Activated naive CD8-positive, alpha-beta T cell treated with anti-CD3 and anti-CD28 coated beads for 36 hours (primary cell): ENCODE measurements at places on chromosomes 11 and 22. TPM values are rescaled to one million over a fixed set of nuclear protein-coding genes. Genes with fewer than 3 reads are reported as not detected.

DNA sequence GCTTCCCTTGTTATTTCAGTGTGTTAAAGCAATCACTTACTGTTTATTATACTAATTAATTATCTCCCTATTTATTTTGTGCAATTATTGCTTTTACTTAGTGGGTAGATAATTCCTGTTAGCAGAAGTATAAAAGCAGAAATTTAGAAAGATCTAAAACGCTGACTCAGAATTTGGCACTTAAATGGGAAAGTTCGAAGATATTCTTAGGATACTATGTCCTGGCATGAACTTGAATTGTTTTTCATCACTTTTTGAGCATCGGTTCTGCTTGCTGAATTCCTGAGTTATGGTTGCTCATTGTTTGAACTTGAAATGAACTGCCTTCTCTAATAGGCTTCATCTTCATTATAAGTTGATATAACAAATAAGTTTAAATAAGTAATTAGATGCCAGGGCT lies 325.4 kb downstream of the JRKL start:
- H3K4me3 ChIP-seq: no peak overlapping the region
- no peaks in the 10 kb centered on the region for H3K27me3 ChIP-seq
- H3K4me1 ChIP-seq: no peaks in the 10 kb centered on the region
- no peaks in the 10 kb centered on the region for H3K36me3 ChIP-seq
- DNase-seq: no peak

DNA sequence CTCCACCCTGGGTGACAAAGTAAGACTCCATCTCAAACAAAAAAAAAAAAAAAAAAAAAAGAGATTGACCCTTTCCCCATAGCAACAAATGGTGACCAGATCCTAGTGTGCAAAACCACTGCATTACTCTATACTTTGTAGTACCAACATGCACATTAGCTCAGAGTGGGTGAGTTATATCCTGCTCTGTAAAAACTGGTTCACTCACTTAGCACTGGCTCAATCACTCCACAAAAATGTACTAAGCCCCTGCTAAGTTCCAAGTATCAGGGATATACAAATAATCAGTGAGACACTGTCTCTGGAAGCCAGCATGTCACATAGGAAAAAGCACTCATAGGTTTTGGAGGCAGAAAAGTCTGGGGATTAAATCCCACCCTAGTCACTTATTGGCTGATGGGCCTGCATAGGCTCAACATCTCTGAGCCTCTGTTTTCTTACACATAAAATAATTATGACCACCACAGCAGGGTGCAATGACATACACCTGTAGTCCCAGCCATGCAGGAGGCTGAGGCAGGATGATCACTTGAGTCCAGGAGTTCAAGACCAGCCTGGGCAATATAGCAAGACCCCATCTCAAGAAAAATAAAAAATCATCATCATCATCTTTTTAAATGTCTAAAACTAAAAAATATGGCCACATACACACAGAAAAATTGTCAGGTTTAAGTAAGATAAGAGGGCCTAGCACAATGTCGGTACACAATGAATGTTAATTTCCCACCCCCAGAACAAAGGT lies 11.9 kb downstream of the FAM168A start:
- peaks cover 1% of the 10 kb centered on the region for H3K36me3 ChIP-seq
- no peak overlapping the region for H3K4me3 ChIP-seq
- H3K27me3 ChIP-seq: no peaks in the 10 kb centered on the region
- H3K4me1 ChIP-seq: peaks cover 11% of the 10 kb centered on the region
- DNase-seq: no peak
- H3K27ac ChIP-seq: no peak overlapping the region

DNA sequence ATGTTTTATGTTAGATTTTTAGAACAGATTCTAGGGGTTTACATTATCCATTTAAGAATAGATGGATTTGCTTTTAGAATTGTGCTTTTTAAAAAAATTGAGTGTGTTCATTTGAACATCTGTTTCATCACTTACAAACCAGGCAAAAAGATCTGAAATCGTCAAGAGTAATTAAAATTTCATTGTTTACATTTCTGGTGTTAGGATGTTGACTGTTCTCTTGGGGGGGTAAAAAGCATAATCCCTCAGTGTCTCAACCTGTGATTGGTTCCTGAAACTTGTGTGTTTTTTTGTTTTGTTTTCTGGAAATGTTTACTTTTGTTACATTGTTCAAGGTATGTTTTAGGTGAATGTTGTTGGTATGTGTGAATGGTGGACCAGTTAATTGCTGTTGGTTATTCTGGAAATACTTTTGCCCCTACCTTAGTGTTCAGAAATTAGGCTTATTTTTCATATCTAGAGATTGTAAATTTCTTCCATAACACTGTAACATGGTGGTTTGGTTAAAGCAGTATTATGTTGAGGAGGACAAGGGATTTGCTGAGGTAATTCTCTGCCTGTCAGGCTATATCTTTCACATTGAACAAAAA lies 4.8 kb downstream of the PCF11 start:
- no peak for DNase-seq
- peak overlapping the region; percentile 59 for H3K4me3 ChIP-seq
- H3K27me3 ChIP-seq: no peaks in the 10 kb centered on the region
- H3K27ac ChIP-seq: peak overlapping the region; percentile 75
- peaks cover 53% of the 10 kb centered on the region for H3K4me1 ChIP-seq

IFITM10 gene
- total RNA-seq: not detected

DNA sequence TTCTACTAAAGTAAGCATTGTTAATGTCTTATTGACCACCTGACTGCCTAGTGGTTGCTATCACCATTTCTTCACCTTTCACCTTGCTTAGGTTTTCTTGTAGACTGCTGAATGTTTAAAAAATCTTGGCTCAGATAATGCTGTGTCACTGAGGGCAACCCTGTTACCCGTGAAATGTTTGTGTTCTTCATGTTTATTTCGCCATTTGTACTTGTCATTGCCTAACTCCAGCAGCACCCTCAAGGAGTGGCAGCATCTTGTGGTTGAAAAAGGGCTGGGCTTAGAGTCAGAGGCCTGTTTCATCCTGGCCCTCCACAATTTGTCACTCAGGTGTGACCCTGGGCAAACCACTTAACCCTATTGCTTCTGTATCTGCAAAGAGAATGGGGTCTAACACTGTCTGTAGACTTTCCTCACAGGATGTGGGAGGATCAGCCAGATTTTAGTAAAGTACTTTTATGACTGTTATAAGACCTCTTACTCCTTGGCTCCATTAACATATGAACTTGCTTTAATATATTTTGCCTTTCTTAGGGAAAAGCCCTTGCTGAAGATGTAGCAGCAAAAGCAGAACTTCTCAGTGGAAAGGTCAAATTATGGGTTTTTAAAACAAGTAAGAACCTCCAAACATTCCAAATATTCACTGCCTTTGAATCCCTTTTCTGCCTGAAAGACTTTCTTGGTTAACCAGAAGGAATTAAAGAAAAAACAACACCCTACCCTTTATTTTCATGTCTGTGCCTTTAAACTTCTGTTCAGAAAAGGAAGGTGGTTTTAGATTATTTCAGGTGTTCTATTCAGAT lies 154.5 kb upstream of the C11orf87 start:
- H3K4me1 ChIP-seq: no peaks in the 10 kb centered on the region
- H3K4me3 ChIP-seq: no peak overlapping the region
- no peaks in the 10 kb centered on the region for H3K27me3 ChIP-seq

CCDC87 gene
- 0.23 TPM for total RNA-seq

OR52N4 gene
- 0.40 TPM for total RNA-seq

DNA sequence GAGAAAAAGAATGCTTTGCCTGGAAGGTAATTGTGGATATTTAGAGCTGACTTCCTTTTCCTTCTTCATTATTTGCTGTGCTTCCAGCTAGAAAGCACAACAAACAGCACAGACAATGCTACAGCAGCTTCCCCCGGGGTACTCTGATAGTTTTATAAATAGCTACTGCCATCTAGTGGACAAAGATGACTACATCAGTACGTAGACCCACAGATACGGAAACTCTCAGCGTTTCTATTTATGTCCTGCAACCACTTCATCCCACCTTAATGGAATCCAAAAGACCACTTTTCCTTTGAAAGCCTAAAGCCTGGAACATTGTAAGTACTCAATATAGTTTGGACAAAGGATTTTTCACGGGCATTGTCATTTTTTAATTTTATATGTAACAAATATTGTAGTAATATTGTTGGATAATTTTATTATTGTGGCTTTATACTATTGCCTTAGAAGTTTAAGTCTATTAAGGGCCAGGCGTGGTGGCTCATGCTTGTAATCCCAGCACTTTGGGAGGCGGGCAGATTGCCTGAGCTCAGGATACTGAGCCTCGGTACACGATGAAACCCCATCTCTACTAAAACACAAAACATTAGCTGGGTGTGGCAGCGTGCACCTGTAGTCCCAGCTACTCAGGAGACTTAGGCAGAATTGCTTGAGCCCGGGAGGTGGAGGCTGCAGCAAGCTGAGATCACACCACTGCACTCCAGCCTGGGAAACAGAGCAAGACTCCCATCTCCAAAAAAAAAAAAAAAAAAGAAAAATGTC lies 7.5 kb downstream of the HSPA8 start:
- H3K36me3 ChIP-seq: peaks cover 44% of the 10 kb centered on the region
- H3K27me3 ChIP-seq: peaks cover 10% of the 10 kb centered on the region
- no peak for DNase-seq
- H3K4me1 ChIP-seq: peaks cover 47% of the 10 kb centered on the region
- H3K4me3 ChIP-seq: peak overlapping the region; percentile 55

HTR3A gene
- not detected for total RNA-seq

DNA sequence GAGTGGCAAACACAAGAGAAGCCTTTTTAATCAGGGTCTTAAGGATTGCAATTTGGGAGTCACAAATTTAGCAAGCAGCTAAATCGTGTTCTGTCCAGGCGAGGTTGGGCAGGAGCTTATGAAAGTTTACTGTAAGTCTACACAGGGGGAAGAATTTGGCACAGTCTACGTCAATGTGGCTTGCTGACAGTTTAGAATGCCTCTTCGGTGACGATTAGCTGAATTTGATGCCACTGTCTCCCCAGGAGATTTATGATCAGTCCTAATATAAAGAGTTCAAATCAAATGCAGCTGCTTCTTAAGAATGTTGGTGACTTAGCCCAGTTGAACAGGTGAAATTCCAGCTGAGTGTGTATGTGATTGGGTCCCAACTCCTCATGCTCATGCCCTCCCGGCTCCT lies 114.1 kb upstream of the CLPB start:
- H3K27me3 ChIP-seq: peaks cover 9% of the 10 kb centered on the region
- H3K27ac ChIP-seq: no peak overlapping the region
- DNase-seq: no peak

- H3K27me3 ChIP-seq: peaks cover 3% of the 10 kb centered on the region
- H3K4me3 ChIP-seq: no peak overlapping the region
- no peaks in the 10 kb centered on the region for H3K36me3 ChIP-seq
- no peaks in the 10 kb centered on the region for H3K4me1 ChIP-seq
- no peak for DNase-seq
These were observed 45.0 kb downstream of the OR6Q1 start for GRCh38 chr11:58075781-58076180.

- no peak overlapping the region for H3K27ac ChIP-seq
- H3K36me3 ChIP-seq: no peaks in the 10 kb centered on the region
- H3K4me3 ChIP-seq: no peak overlapping the region
- no peak for DNase-seq
These were observed 11.2 kb upstream of the DGKZ start for GRCh38 chr11:46335890-46336562.

FLRT1 gene
- not detected for total RNA-seq

HMOX1 gene
- 0.39 TPM for total RNA-seq

IL17REL gene
- not detected for total RNA-seq

GRIK4 gene
- 0.43 TPM for total RNA-seq

- DNase-seq: no peak
- H3K36me3 ChIP-seq: peaks cover 3% of the 10 kb centered on the region
- H3K27ac ChIP-seq: no peak overlapping the region
- H3K4me3 ChIP-seq: no peak overlapping the region
These were observed 125.5 kb downstream of the SIK3 start for GRCh38 chr11:116972691-116973090.

- peaks cover 7% of the 10 kb centered on the region for H3K36me3 ChIP-seq
- H3K27ac ChIP-seq: no peak overlapping the region
- H3K4me1 ChIP-seq: peaks cover 1% of the 10 kb centered on the region
- DNase-seq: no peak
These were observed 23.6 kb downstream of the ADM start for GRCh38 chr11:10328314-10329098.

OSM gene
- total RNA-seq: 50.7 TPM

GRCh38 chr11:120482149-120482548 lies 29.4 kb upstream of the GRIK4 start:
- H3K4me3 ChIP-seq: no peak overlapping the region
- no peak overlapping the region for H3K27ac ChIP-seq
- peaks cover 14% of the 10 kb centered on the region for H3K36me3 ChIP-seq
- H3K27me3 ChIP-seq: no peaks in the 10 kb centered on the region

RAB3IL1 gene
- total RNA-seq: not detected

- H3K27me3 ChIP-seq: no peaks in the 10 kb centered on the region
- peak overlapping the region; percentile 99 for H3K27ac ChIP-seq
- peaks cover 41% of the 10 kb centered on the region for H3K4me1 ChIP-seq
- no peaks in the 10 kb centered on the region for H3K36me3 ChIP-seq
These were observed 5.1 kb downstream of the ARSA start for GRCh38 chr22:50622723-50623327.

RBMXL2 gene
- not detected for total RNA-seq

DNA sequence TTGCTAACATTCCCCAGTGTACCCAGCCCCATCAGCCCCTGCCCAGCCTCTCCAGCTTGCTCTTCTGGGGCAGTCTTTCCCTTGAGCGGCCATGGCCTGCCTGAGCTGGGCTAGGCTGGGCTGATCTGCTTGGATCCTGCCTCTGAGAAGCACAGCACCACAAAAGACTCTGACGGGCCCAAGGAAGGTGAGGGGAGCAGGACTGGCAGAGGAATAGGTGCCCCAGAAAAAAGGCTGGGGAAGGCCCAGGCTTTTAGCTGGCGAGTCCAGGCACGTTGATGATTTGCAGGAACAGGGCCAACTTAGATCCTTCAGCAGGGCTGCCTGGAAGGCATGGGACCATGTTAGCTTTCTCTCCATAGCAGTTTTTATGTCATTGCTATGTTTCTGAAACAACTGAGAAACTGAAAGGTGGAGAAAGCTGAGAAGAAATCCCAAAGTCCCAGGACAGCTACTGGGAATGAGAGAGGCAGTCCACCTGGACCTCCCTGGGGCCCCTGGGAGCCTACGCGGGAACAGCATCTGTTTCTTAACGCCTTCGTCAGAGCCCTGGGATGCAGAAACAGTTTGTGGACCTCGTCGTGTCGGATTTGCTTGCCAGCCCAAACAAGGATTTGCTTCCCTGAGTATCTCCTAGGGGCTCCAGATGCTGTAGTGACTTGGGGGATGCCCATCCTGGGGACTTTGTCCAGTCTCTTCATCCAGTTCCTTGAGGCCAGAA lies 24.4 kb upstream of the FXYD6 start:
- no peak overlapping the region for H3K27ac ChIP-seq
- no peaks in the 10 kb centered on the region for H3K36me3 ChIP-seq
- DNase-seq: no peak
- peaks cover 4% of the 10 kb centered on the region for H3K4me1 ChIP-seq

CCDC157 gene
- total RNA-seq: 2.5 TPM

- peaks cover 12% of the 10 kb centered on the region for H3K36me3 ChIP-seq
- H3K4me1 ChIP-seq: peaks cover 47% of the 10 kb centered on the region
- peak overlapping the region; percentile 96 for H3K27ac ChIP-seq
- no peaks in the 10 kb centered on the region for H3K27me3 ChIP-seq
- H3K4me3 ChIP-seq: peak overlapping the region; percentile 11
These were observed 78.7 kb downstream of the HORMAD2 start for GRCh38 chr22:30158744-30159500.

- no peak for DNase-seq
- H3K27me3 ChIP-seq: peaks cover 12% of the 10 kb centered on the region
- peaks cover 18% of the 10 kb centered on the region for H3K4me1 ChIP-seq
- H3K36me3 ChIP-seq: no peaks in the 10 kb centered on the region
These were observed 59.5 kb downstream of the SMIM38 start for GRCh38 chr11:69215216-69215615.

DEFB108B gene
- total RNA-seq: not detected

C11orf21 gene
- 2.6 TPM for total RNA-seq

- H3K27ac ChIP-seq: no peak overlapping the region
- no peak for DNase-seq
- no peaks in the 10 kb centered on the region for H3K4me1 ChIP-seq
- H3K36me3 ChIP-seq: no peaks in the 10 kb centered on the region
- no peaks in the 10 kb centered on the region for H3K27me3 ChIP-seq
These were observed 94.1 kb downstream of the USP35 start for GRCh38 chr11:78282821-78283220.
